ENCODE measurements at places on chromosomes 4 and X.

- DNase-seq, result no peak
Observed at GRCh38 chr4:168200685-168201084, 108.3 kb downstream of the ANXA10 start.

GRCh38 chr4:140302151-140302859, 71.1 kb upstream of the SCOC start:
- no peak for DNase-seq

DNA sequence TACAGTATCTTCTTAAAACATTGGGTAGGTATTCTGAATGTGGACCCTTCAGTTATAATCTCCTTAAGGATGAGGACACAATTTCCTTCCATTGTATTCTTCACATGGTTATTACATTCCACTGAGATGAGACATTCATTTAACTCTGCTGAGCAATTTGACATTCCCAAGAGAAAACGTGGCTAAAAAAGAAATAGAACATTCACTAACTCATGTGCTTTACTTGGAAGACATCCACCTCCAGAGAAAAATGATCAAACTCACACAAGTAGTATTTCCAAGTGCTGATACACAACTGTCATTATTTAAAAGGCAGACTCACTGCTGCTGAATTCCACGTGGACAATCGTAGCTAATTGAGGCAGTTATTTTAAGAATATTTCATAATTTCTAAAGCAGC, 227.9 kb upstream of the ANKRD50 start:
- DNase-seq, result no peak

GRCh38 chr4:182764642-182765041, 152.5 kb downstream of the DCTD start:
- no peak for DNase-seq

Measured in inflammatory macrophage treated with lipopolysaccharide for 1 hour (primary cell).